ENCODE measurements at places on chromosomes 16 and 17.

DNA sequence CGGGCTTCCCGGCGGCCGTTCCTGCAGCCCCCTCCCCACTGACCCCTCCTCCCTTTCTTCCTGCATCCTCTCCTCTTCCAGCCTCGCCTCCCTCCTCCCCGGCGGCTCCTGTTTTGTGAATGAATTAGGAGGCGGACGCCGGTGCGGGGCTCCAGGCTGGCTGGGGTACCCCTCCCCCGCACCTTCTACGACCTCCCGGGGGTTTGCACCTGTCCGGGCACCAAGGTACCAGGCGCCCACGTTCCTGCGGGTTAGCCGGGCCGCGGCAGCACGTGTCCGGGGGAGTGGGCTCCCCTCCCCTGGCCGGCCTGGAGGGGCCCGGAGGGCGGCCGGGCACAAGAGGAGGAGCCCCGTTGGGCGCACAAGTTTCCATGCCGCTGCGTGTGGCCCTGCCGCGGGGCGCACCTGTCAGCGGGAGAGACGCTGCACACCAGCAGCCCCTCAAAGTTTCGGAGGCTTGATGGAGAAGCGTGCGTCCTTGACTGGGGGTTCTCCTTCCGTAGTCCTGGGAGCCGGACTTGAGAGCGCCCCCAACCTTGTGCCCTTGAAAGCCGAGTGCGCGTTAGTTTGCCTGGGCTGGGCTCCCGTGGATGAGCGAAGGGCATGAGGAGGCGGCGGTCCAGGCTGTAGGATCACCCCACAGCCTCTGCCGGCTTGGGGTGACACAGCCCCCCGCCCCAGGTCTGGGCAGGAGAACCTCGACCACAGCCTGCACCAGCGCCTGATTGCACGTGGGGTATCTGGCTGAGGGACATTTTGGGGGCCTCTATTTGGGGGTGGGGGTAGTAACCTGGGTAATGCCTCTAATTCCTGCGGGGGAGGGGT is 1.2 kb downstream of the HAS3 start:
- no peak for DNase-seq

DNA sequence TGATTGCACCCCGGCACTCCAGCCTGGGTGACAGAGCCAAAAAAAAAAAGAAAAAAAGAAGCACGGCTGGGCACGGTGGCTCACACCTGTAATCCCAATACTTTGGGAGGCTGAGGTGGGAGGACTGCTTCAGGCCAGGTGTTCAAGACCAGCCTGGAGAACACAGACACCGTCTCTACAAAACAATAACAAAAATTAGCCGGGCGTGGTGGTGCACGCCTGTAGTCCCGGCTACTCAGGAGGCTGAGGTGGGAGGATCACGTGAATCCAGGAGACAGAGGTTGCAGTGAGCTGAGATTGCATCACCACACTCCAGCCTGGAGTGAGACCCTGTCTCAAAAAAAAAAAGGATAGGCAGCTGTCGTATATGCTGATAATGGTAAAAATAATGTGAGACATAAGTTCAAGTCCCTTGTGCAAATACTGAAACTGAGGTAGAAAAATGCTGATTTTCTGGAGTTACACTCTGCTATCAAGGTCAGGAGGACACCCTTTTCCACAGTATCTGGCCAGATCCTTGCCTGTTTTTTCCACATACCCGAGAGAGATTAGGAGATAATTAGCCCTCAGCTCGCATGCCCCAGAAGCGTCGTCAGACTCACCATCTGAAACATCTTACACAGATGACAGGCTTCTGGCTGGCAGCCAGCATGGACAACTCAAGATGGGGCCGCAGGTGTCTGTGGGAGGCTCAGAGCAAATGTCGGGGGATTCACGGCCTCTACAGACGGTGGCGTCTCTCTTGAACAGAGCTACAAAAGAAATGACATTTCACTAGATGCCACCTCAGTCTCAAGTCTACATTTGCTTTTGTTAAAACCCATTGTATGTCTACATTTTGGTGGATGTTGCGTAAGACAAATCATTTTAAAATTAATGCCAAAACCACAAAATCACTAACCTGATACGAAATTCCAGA is 36.8 kb downstream of the WDR45B start:
- no peak for DNase-seq

DNA sequence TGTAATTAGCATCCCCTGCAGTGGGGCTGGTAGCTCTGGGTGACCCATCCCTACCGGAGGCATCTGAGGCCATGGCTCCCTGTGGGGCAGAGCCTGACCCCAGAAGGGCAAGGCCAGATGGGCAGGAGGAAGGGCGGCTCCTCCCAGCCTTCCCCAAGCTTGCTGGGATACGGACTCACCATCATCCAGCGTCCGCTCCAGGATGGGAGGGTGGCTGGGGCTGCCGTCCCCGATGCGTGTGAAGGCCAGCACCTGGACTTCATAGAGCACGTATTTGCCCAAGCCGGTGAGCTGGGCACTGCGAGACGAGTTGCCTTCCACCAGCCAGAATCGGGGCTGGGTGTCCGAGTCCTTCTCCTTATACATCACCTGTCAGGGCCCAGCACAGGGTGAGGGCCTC is 81.6 kb upstream of the CDC42EP4 start:
- DNase-seq = no peak

- DNase-seq = no peak
Measured at GRCh38 chr16:17109413-17109812, 361.3 kb downstream of the XYLT1 start.

DNA sequence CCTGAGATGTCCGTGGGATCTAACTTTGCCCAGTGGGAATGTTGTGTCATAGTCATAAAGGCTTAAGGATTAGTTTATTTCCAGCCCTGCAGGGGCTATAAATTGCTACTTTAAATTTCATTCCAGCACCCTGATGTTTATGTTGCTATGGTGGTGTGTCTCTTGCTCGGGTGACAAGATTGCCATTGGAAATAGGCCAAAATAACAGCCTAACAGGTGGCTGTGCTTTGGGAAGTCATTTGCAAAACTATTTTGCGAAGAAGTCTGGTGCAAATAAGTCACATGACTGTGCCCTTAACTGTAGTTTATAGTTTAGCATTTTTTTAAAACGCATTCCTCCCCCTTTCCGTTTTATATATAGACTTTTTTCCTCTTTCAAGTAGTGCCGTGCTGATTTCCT is 23.1 kb downstream of the PITPNC1 start:
- DNase-seq = no peak

GRCh38 chr16:6209355-6209930 is 1111.8 kb upstream of the EEF2KMT start:
- no peak for DNase-seq

- no peak for DNase-seq
Measured at GRCh38 chr17:3903881-3904290, 11.0 kb upstream of the CAMKK1 start.

DNA sequence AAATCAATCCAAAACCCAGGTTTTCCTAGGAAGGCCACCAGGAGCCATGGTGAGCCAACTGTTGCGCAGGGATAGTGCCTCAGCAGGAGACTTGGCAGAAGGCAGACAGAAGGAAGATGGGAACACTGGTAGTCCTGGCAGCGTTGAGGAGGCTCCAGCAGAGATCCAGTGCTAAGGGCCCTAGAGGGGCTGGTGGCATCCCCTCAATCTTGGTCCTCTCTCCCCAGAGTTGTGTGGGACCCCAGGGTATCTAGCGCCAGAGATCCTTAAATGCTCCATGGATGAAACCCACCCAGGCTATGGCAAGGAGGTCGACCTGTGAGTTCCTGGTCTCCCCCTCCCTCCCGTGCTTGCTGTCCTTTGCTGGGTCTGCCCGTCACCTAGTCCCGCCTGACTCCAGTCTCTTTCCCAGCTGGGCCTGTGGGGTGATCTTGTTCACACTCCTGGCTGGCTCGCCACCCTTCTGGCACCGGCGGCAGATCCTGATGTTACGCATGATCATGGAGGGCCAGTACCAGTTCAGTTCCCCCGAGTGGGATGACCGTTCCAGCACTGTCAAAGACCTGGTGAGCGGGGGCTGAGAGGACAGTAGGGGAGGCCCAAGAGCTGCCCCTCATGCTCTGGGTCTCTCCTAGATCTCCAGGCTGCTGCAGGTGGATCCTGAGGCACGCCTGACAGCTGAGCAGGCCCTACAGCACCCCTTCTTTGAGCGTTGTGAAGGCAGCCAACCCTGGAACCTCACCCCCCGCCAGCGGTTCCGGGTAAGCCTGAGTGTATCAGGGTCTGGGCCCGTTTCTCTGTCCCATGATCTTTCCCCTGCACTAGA is 5.7 kb downstream of the CFAP119 start:
- no peak for DNase-seq

All from GM12865 (cell line).